Activated CD4-positive, alpha-beta memory T cell treated with anti-CD3 and anti-CD28 coated beads, Interleukin-2, amount 10 ng/mL, durations not matched to agents 7 days and 5 days (primary cell): ENCODE measurements at places on chromosomes 3 and 15.

GRCh38 chr3:140522653-140523380, 155.0 kb upstream of the TRIM42 start:
- no peak for DNase-seq
- H3K36me3 ChIP-seq, result no peaks in the 10 kb centered on the region
- no peaks in the 10 kb centered on the region for H3K4me1 ChIP-seq
- no peak overlapping the region for H3K4me3 ChIP-seq
- no peaks in the 10 kb centered on the region for H3K27me3 ChIP-seq

- H3K4me1 ChIP-seq, result peaks cover 25% of the 10 kb centered on the region
- no peaks in the 10 kb centered on the region for H3K36me3 ChIP-seq
- DNase-seq, result no peak
- H3K27me3 ChIP-seq, result peaks cover 12% of the 10 kb centered on the region
- H3K27ac ChIP-seq, result no peak overlapping the region
Measured at GRCh38 chr15:81265256-81265943, 58.5 kb downstream of the STARD5 start.

DNA sequence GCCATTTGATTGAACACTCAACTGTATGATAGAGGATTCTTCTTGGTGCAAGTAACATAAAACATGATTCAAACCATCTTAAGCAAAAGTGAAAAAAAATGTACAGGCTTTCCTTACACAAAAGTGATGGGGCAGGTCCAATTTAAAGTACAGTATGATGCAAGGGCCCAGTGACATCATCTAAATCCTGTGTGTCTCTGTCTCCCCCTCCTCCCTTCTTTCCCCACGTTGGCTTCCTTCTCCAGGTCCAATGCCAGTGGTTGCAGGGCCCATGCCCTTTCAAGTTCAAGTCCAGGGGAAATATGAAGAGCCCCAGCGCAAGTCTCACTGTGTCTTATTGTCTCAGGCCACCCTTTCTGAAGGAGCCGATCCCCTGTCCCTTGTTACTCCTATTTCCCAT, 332.3 kb downstream of the SHQ1 start:
- H3K27me3 ChIP-seq, result no peaks in the 10 kb centered on the region
- peaks cover 13% of the 10 kb centered on the region for H3K4me1 ChIP-seq
- DNase-seq, result no peak
- H3K4me3 ChIP-seq, result no peak overlapping the region

GRCh38 chr3:5245927-5246326, 58.4 kb downstream of the EDEM1 start:
- H3K27me3 ChIP-seq, result no peaks in the 10 kb centered on the region
- no peak overlapping the region for H3K27ac ChIP-seq
- DNase-seq, result no peak
- H3K4me3 ChIP-seq, result no peak overlapping the region
- peaks cover 8% of the 10 kb centered on the region for H3K4me1 ChIP-seq

DNA sequence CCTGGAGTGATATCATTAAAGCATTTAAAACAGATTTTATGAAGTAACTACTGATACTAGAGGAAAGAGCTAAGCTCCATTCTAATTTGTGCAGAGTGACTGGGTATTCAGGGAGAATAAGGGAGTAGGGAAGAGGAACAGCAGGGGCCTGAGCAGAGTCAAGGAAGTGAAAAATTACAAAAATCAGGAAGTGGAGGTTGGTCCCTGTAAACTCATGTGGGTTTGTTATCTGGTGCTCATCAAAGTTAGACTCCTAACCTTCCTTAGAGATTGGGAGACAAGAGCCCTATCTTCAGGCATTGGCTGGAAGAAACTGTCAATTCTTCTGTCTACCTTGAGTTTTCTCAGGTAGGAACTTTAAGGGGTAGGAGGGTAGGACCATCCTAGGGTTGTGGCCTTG, 82.5 kb downstream of the NEK11 start:
- DNase-seq, result no peak
- no peaks in the 10 kb centered on the region for H3K27me3 ChIP-seq
- H3K36me3 ChIP-seq, result no peaks in the 10 kb centered on the region
- H3K4me1 ChIP-seq, result no peaks in the 10 kb centered on the region
- H3K4me3 ChIP-seq, result no peak overlapping the region
- H3K27ac ChIP-seq, result no peak overlapping the region

- no peaks in the 10 kb centered on the region for H3K27me3 ChIP-seq
- H3K4me3 ChIP-seq, result no peak overlapping the region
- H3K27ac ChIP-seq, result no peak overlapping the region
- H3K36me3 ChIP-seq, result no peaks in the 10 kb centered on the region
- no peaks in the 10 kb centered on the region for H3K4me1 ChIP-seq
Measured at GRCh38 chr3:8204853-8205650, 296.6 kb upstream of the LMCD1 start.

GRCh38 chr3:130093741-130094391, 12.2 kb downstream of the ALG1L2 start:
- peak overlapping the region; percentile 63 for H3K4me3 ChIP-seq
- DNase-seq, result peak; percentile 62
- peaks cover 45% of the 10 kb centered on the region for H3K4me1 ChIP-seq
- peak overlapping the region; percentile 81 for H3K27ac ChIP-seq
- no peaks in the 10 kb centered on the region for H3K36me3 ChIP-seq
- no peaks in the 10 kb centered on the region for H3K27me3 ChIP-seq

DNA sequence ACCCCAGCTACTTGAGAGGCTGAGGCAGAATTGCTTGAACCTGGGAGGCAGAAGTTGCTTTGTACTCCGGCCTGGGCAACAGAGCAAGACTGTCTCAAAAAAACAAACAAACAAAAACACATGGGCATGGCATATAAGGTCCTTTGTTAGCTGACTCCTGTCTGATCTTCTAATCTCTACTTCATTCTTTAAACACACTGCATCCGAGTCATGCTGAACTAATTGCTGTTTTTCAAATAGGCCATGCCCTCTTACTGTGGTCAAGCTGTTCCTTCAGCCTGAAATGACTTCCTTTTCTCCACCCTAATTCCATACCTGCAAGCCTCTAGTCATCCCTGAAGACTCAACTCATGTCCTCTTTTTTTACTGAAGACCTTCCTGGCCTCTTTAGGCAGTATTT, 22.3 kb upstream of the SLMAP start:
- no peak for DNase-seq
- no peaks in the 10 kb centered on the region for H3K36me3 ChIP-seq
- H3K27me3 ChIP-seq, result peaks cover 2% of the 10 kb centered on the region

DNA sequence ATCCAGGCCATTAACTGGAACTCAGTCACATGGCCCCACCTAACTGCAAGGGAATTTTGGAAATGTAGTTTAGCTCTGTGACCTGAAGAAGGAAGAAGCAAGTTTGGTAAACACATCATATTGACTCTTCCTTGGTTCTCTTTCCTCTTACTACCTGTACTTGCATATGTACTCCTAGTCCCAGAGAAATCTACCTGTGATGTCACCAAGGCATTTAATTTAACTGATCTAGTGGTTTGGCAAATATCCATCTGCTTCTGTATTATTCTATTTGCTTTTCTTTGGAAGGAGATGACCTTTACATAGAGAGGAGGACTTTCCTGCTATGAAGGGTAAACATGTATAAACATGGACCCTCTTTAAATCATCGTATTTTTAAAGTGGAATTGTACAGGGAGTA, 150.8 kb downstream of the TMEM108 start:
- no peak overlapping the region for H3K4me3 ChIP-seq
- DNase-seq, result no peak
- H3K27me3 ChIP-seq, result peaks cover 5% of the 10 kb centered on the region
- H3K4me1 ChIP-seq, result no peaks in the 10 kb centered on the region
- H3K36me3 ChIP-seq, result no peaks in the 10 kb centered on the region
- no peak overlapping the region for H3K27ac ChIP-seq

DNA sequence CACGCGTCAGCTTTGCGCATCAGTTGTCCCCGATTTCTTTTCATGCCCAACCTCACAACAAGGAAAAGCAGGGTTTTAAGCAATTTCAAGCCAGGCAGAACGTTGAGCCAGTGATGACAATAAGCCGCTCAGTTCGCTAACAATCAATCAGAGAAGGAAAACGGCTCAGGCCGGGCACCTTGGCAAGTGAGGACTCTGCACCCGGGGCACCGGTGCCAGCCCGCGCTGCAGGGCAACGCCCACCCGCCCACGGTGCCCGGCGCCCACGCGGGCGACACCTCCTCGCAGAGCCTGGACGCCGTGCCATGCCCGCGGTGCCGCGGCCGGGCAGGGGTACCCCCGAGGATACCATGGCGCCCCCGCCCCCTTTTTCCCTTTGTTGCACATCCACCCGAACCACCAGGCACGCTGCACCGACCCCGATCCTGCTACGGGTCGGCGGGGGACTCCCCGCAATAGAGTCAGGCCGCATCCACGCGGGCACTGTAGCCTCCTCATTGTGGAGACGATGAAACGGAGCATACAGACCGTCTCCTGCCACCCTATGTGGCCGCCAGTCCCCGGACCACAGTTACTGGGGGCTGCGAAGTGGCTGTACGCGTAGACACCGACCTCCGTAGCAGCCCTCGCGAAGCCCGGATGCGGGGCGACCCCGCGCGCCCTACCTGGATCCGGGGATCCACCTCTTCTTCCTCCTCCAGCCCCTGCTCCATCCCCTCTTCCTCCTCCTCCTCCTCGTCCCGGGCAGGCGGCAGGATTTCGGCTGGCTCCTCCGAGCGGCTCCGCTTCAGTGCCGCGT, 581 bp downstream of the SH3BP5 start:
- peak overlapping the region; percentile 85 for H3K4me3 ChIP-seq
- H3K36me3 ChIP-seq, result peaks cover 38% of the 10 kb centered on the region
- peak overlapping the region; percentile 64 for H3K27ac ChIP-seq
- peak; percentile 41 for DNase-seq

GRCh38 chr15:39631357-39631756, 50.5 kb downstream of the THBS1 start:
- no peaks in the 10 kb centered on the region for H3K27me3 ChIP-seq
- H3K4me3 ChIP-seq, result no peak overlapping the region
- peak overlapping the region; percentile 52 for H3K27ac ChIP-seq
- no peak for DNase-seq
- peaks cover 39% of the 10 kb centered on the region for H3K36me3 ChIP-seq
- H3K4me1 ChIP-seq, result peaks cover 51% of the 10 kb centered on the region

DNA sequence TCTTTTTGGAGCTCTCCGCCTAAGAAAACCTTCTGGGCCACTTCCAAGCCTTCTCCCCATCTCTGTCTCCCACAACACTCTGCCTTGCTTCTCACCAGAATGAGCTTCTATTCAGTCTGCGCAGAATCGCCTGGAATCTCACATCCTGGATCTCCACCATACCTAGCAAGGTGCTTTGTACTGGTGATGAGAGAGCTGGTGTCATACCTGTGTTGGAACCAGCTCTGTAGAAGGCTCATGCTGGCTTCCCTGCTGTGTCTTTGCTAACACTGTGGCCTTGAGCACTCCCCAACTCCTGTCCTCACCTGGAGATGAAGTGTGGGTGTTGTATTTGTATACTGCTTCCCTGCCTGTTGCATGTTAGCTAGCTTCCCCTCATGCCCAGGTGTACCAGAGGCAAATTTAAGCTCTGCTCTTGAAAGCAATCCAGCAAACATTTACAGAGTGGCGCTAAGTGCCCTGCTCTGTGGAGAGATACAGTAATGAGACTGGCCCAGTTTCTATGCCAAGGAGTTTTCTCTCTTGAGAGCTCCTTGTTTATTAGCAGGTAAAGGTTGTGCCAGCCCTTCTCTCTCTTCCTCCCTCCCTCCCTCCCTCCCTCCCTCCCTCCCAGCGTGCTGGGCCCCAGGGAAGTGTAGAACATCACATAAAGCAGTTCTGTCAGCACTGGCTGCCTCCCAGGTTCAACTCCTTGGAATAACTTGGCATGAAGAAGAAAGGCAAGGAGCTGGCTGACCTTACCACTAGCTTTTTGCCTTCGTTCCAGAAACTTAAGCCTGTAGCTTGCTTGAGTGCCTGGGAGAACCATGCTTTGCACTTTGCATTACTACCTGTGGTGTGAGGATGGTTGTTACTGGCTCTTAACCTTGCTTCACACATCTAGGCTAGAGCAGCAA, 54.9 kb downstream of the TRIM71 start:
- no peak overlapping the region for H3K27ac ChIP-seq
- no peaks in the 10 kb centered on the region for H3K4me1 ChIP-seq
- peaks cover 37% of the 10 kb centered on the region for H3K27me3 ChIP-seq
- DNase-seq, result no peak
- H3K4me3 ChIP-seq, result no peak overlapping the region

GRCh38 chr3:51686512-51687215, 15.6 kb downstream of the TEX264 start:
- peaks cover 72% of the 10 kb centered on the region for H3K36me3 ChIP-seq
- peak overlapping the region; percentile 84 for H3K27ac ChIP-seq
- peak overlapping the region; percentile 51 for H3K4me3 ChIP-seq
- DNase-seq, result peak; percentile 94
- peaks cover 80% of the 10 kb centered on the region for H3K4me1 ChIP-seq

DNA sequence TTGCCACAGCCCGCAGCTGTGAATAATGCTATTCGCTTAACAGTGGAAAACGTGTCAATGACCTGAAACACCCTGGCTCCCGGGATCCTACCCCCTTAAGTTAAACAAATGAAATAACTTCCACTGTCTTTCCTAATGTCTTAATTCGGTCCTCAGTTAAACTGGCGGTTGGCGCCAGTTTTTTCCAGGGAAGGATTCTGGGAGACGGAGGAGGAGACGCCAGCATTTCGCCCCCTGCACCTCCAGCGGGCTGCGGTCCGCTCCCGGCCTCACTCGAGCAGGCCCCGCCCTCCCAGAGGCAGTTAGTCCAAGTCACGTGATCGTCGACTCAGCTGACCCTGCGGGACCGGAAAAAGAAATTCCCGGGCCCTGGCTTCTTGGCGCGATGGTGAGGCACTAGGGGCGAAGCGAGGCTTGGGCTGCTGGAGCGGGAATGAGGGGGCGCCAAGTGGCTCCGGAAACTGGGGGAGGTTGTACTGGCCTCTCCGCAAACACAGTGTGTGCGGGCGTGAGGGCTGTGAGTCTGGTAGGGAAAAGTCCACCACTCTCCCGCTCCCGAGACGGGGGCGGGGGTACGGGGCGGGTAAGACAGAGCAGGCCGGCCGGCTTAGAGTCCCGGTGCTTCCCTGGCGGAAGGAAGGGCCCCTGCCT, at the start of gene COMMD4:
Gene COMMD4, plus strand, starts transcription at position 359 of the 651 bp plus-strand sequence. Its CDS starts 27 bp downstream, at position 386.
- H3K4me3 ChIP-seq, result peak within 1 kb of the TSS; percentile 93
- H3K27me3 ChIP-seq, result peaks cover 3% of the 10 kb centered on the region
- H3K36me3 ChIP-seq, result peaks cover 9% of the 10 kb centered on the region
- H3K27ac ChIP-seq, result peak within 1 kb of the TSS; percentile 80
- peaks cover 26% of the 10 kb centered on the region for H3K4me1 ChIP-seq
- peak; percentile 88 for DNase-seq

GRCh38 chr3:13249664-13250390, 170.3 kb downstream of the NUP210 start:
- H3K27ac ChIP-seq, result no peak overlapping the region
- no peaks in the 10 kb centered on the region for H3K36me3 ChIP-seq
- peaks cover 15% of the 10 kb centered on the region for H3K27me3 ChIP-seq
- no peak for DNase-seq
- peaks cover 3% of the 10 kb centered on the region for H3K4me1 ChIP-seq

- H3K27me3 ChIP-seq, result no peaks in the 10 kb centered on the region
- no peaks in the 10 kb centered on the region for H3K36me3 ChIP-seq
- peaks cover 28% of the 10 kb centered on the region for H3K4me1 ChIP-seq
- DNase-seq, result peak; percentile 28
- no peak overlapping the region for H3K27ac ChIP-seq
Measured at GRCh38 chr3:16249336-16249735, 15.4 kb downstream of the DPH3 start.

DNA sequence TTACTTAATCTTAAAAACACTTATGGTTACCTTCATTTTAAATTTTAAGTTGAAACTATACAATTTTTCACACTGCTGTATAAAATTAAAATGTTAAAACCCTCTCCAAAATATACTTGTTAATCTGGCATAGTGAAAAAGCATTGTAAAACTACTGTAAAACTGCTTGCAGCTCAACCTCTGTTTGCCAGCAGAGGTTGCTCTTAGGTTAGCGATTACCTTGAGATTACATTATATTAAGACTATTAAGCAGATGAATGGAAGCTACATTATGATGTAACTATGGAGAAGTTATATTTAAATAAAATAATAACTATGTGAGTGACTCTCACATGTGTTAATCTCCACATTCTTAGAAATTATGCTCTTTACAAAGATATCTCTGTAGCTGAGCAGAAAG, 143.6 kb upstream of the SLITRK3 start:
- H3K4me1 ChIP-seq, result no peaks in the 10 kb centered on the region
- H3K36me3 ChIP-seq, result no peaks in the 10 kb centered on the region
- no peak overlapping the region for H3K4me3 ChIP-seq
- DNase-seq, result no peak
- no peak overlapping the region for H3K27ac ChIP-seq
